ENCODE measurements at places on chromosomes 1 and 21. TPM values are rescaled to one million over a fixed set of nuclear protein-coding genes. Genes with fewer than 3 reads are reported as not detected.

DNA sequence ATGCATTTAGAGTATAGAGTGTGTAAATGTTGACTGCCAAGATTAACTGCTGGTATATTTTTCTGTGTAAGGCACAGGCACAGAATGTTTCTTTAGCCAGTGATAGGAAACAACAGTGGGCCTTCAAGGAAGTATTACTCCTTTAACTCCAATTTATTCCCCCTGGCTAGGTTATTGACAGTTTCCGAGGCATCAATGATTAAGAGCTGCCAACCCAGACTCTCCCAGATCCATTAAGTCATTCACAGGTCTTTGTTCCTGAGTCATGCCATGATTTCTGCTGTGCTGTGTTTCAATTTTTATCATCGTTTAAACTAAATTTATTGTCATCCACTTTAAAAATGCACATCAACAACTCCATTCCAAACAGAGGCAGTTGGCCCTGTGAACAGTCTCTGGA is 9.2 kb downstream of the ZNF648 start:
- no peak for DNase-seq

DNA sequence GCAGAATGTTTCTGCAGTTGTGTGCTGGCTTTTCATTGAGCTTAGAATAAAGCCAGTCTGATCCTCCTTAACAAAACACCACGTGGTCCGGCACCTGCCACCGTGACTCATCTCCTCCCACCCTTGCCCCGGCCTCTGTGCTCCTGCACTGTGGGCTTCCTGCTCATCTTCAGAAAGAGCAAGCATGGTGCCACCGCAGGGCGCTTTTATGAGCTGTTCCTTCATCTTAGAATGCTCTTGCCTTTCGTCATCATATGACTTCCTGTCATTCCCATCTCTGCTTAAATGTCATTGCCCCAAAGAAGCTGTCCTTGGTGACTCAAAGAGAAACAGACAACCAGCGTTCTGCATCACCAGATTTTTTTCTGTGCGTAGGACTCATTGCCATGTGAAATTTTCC is 117.8 kb downstream of the HHAT start:
- DNase-seq = peak; percentile 21

PLA2G2D gene
- not detected for total RNA-seq

DNA sequence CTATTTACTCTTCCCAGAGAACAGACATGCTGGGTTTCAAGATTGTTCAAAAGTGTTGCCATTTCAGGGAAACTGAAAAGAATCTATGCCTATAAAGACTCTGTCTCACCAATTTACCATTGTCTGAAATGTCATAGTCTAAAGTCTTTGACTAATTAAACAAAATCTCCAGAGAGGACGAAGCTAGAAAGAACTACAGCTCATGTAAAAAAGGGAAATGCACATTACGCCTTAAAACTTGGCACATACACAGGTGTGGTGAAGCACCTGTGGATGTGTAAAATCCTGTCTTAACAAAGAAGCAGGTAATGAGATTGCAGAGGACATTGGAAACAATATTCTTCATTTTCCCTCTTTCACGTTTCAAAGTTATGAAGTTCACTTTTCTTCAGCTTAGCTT is 130.6 kb downstream of the EIF4G3 start:
- no peak for DNase-seq

KRTCAP2 gene
- total RNA-seq = 236 TPM

DNA sequence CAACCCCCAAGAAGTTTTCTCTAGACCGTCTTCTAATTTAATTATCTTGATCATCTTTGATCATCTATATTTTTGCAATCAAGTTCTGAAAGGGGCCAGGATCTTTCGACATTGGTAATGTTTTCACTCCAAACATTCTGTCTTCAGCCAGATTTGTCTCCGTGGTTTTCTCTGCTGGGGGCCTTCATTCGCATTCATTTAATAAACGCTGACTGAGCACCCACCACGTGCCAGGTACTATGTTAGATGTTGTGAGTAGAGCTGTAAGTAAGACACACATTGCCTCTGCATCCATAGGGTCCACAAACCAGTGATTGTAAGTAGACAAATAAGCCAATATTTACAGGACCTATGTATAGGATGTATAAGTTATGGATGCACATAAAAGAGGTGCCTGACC is 134.5 kb upstream of the MROH9 start:
- no peak for DNase-seq

DNA sequence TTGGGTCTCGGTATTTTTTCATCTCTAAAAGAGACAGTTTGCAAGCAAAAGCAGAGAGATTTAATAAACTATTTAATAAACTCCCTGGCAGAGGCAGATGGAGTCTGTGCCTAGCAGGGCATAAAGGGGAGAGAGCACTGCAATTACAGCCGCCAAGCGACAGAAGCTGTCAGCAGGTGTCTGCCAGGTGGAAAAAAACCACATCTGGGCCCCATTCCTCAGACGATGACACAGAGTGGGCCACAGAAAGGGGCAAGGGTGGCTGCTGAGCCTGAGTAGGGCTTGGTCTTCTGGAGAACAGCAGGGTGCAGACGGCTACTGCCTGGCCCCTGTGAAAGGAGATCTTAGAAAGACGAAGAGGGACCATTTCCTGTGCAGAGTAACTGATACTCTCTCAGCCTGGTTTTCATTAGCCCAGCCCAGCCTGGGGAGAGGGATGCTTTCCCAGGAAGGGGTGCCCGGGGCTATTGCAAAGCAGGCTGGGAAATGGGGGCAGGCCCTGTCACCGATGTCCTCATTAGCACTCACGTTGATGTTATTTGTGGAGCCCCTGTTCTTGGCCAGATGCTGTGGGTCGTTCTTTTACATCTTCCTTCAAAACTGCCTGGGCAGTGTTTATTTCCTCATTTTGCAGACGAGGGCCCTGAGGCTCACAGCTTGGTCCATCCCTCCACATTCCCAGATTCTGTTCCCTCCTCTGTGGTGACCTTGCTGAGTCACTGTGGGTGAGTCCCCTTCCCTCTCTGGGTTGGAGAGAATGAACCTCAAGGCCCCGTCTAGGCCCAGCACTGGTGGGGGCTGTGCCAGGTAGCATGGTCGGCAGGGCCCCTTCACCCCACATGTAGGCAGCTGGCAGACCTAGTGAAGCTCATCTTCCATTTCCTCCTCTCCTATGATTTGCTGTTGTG is 472.7 kb downstream of the PTPRU start:
- peak; percentile 25 for DNase-seq

GRCh38 chr21:29271927-29272333 is 26.8 kb upstream of the BACH1 start:
- no peak for DNase-seq

DNA sequence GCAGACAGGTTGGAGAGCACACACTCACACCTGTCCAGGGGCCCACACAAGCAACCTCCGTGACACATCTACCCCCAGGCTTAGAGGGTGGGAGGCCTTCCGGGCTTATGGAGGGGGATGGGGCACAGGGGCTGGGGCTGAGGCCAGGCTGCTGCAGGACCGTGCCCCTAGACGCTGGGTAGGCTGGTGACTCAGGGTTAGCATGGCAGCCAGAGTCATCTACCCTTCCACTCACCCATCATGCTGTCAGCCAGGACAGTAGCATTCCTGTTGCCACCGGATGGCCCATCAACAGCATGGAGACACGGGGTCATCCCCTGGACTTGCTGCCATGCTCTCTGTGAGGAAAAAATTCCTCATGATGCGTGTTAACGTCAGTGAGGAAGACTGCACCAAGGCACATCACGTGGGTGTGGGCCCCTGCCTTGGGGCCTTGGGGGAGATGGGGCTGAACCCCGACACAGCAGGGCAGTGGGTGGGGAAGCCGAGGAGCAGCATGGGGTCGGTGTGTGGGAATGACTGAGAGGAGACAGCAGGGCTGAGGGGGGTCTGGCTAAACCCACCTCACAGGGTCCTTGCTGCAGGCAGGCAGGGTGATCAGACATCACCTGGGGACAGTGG is 52.8 kb downstream of the WNT9A start:
- DNase-seq = peak; percentile 0

GRCh38 chr1:87795615-87796337 is 467.1 kb downstream of the LMO4 start:
- DNase-seq = peak; percentile 50

LENEP gene
- 1.1 TPM for total RNA-seq

- DNase-seq = no peak
Observed at GRCh38 chr1:11923069-11923826, 3.0 kb downstream of the KIAA2013 start.

DNA sequence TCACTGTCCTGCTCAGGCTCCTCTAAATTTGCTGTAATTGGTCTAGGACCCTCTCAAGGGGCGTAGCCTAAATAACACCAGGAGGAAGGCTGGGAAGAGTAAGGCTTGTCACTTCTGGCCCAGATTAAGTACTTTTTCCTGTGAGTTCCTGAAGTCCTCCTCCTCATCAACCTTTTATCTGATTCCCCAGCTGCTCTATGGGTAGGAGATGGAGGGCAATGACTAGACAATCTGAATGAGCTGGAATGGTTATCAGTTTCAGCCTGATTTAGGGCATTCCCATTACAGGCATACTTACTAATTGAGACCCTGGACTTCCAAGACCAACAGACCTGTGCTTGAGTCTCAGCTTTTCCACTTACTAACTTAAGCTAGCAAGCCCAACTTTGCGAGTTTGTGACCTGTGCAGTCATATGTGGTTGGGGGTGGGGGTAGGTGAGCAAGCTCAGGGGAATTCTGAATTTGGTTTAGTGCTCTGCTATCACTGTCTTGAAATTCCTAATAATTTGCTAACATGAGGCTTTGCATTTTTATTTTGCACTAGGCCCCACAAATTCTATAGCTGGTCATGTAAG is 18.0 kb upstream of the FGGY start:
- no peak for DNase-seq

MTHFR gene
- 21.0 TPM for total RNA-seq

SMCP gene
- not detected for total RNA-seq

TNFRSF1B gene
- total RNA-seq = 1.3 TPM

- no peak for DNase-seq
Observed at GRCh38 chr1:76083189-76083588, 8.6 kb downstream of the ST6GALNAC3 start.

- DNase-seq = peak; percentile 18
Observed at GRCh38 chr1:107139833-107140702, 771 bp upstream of the NTNG1 start.

CD2 gene
- not detected for total RNA-seq

GRCh38 chr1:93499533-93499932 is 51.6 kb downstream of the FNBP1L start:
- DNase-seq = no peak

B3GALT2 gene
- total RNA-seq = not detected

Data from Calu3 (cell line).